ENCODE measurements at places on chromosomes 2 and 18. TPM values are rescaled to one million over a fixed set of nuclear protein-coding genes. Genes with fewer than 3 reads are reported as not detected.

CIDEA gene
- 3.5 TPM for total RNA-seq

PID1 gene
- total RNA-seq = 0.68 TPM

GRCh38 chr2:174711206-174711605 lies 53.1 kb downstream of the CHRNA1 start:
- DNase-seq = no peak

DNA sequence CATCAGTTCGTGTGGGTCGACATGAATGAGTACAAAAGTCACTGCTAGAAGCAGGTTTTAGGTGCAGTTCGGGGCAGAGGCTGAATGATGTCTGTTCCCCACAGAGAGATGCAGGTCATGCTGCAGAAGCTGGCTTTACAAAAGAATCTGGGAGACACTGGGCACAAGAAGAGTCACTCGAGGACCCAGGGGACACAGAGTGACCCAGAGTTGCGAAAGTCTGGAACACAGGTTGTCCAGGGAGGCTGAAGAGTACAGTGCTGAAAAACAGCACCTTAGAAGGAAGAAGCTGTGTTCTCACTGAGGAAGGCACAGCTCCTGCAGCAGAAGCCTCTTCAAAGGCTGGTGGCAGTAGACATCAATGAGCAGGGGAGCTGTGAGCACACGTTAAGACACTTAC lies 14.8 kb downstream of the CACNB4 start:
- DNase-seq = no peak

GRCh38 chr18:44786688-44787087 lies 106.0 kb downstream of the SETBP1 start:
- DNase-seq = no peak

GRCh38 chr2:238706163-238706562 lies 141.7 kb upstream of the TWIST2 start:
- no peak for DNase-seq

DNA sequence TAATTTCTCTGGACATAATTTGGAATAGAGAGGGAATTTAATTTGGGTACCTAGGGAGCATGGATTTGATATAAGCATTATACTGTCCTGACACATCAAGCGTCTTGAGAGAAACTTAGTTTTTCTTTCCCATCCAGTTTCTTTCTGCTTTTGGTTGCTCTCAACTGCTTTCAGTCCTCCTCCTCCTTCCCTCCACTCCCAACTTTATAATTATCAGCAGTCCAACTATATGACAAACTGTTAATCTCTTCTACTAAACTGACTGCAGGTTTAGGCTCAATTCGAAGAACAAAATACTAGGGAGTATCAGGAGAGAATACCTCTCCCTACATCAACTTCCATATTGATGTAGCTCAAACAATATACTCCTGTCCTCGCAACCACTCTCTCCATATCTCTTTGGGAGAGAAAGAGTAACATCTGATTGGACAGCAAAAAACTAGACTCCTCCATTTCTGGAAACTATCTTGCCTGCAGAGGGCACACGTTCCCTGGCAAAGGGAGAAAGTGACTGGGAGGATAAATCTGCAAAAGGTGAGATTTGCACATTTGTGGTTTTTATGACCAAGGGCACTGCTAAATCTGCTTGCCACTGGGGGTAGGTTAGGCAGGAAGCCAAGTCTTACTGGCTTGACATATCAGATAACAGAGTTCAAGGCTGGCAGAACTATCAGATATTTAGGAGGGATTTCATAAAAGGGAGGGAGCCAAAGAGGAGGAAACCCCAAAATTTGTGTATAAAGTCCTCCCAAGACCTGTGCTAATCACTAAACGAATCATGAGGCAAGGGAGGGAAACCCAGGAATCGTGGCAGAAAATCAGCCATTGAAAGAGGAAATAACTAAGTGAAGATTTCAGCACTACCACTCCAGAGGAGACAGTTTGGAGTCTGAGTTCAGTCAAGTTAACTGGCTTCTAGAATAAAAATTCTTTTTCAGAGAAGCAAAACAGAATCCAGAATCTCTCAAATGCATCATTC lies 40.0 kb downstream of the ICA1L start:
- no peak for DNase-seq

GRCh38 chr2:159904959-159905305 lies 106.9 kb upstream of the CD302 start:
- DNase-seq = no peak
